Stimulated activated CD4-positive, alpha-beta T cell treated with anti-CD3 and anti-CD28 coated beads, Interleukin-1b, Interleukin-23, amount 100 ng/mL, for 4 hours (primary cell): ENCODE measurements at places on chromosomes 12 and 14.

DNA sequence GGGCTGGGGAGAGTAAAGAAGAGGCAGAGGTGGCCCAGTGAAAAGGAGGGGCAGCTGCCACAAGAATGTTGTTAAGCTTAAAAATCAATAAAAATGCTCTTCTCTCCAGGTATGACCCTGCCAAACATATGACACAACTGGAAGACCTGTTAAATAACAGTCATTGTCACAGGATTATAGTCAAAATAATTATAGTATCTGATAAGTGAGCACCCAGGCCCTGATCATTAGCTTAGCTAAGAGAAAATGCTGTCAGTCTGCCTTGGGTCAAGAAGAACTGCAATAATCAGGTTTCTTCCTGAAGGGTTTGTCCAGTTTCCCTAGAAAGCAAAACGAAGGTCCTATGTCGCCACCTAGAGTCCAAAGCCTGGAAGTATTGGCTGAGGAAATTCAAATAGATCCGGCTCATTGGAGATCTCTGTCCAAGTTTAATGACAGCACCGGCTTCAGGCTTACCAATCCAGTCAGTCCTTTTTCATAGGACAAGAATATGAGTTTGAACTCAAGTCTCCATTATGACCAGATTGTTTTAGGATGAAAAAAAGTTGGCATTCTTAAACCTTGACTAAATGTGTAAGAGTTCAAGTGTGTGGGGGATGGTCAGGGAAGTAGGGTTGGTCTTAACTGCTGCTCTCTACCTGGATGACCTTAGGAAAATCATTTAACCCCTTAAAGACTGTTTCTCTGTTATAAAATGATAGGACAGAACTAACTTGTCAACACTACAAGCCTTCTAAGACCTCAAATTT is 22.5 kb upstream of the NKX2-8 start:
- DNase-seq = no peak

GRCh38 chr14:32513571-32514009 is 184.5 kb downstream of the AKAP6 start:
- no peak for DNase-seq

- no peak for DNase-seq
Observed at GRCh38 chr12:49272790-49273725, 8.2 kb downstream of the TUBA1C start.

GRCh38 chr14:103448097-103448496 is 62.9 kb downstream of the MARK3 start:
- DNase-seq = no peak

DNA sequence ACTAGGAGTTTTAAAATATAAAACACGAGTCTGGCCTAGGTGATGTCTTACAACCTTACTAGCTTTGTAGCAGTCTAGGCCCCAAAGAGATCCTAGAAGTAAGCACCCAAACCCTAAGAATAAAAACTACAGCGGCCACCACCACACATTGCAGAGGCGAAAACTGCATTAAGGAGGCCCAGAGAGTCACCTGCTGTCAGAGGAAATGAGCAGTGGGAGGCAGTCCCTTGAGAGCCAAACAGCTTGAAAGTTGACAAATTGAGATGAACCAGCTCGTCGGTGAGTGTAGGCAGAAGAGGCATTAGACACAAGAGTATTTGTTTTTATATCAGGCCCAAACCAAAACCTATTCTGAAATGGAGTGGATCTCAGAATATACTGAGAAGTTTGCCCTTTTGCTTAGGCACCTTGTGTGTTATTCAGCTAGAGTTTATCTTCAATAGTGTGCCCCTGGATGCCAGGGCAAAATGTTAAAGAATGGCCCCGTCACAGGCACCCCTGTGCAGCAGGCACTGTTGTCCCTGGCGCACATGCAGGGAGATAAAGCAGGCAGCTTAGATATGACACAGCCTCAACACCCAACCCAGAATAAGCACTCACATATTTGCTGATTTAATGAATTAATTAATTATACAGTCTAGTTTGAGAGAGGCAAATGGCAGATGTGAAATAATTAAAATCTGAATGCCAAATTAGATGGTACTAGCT is 56.7 kb downstream of the TTC7B start:
- DNase-seq = no peak

DNA sequence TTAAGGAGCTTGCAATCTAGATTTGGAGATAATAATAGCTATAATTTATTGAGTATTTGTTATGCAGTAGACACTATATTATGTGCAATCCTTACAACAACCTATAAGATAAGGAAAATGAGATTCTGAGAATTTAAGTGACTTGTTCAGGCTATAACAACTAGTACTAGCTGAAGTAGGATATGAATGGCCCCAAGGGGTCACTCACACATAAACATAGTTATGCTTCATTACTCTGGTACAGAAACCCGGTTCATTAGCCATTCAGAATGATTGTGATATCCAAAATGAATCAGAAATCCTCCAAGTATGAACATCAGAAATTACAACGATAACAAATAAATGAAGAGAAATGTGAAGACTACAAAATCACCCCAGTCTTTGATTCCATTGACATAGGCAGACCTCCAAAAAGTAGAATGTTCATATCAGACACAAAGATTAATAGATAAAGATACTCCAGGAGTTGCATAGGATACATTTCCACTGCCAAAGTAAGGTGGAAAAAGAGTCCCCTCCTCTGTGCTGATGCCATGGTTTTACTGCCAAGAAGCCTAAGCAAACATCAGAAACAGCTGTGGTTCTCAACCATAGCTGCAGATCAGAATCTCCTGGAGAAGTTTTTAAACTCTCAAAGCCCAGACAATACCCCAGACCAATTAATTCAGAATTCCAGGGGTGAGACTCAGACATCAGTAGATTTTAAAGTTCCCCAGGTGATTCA is 8.6 kb upstream of the NID2 start:
- no peak for DNase-seq

DNA sequence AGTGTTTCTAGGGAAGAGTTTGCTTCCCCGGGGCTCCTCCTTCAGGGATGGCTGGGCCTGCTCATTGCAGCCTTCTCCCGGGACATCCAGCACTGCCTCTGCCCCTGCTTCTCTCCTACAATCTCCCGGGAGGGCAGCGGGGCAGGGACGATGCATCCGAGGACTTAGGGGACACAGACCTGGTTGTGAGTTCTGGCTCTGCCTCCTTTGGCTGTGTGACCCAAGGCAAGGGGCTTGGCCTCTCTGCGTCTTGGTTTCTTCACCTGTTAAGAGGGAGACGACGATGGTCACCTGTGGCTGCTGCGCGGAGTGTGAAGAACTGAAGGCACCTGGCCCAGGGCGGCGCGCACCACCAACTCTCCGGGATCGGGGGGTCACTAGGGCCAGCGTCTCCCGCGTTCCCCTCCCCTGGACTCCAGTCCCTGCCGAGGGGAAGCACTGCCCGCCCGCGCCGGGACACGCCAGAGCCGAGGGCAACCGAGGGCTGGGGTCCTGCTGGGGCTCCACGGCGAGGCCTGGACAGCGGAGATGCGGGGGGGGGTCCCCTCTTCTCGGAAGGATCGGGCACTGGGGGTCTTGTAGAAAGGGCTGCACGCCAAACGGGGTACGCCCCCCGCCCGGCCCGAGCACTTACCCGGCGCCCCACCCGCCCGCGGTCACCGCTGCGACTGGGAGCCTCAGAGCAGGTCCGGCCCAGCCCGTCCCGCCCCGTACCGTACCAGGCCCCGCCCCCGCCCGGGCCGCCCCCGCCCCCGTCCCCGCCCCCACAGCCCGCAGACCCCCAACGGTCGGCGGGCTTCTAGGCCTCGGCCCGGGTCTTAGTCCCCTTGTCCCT is at the start of gene HVCN1:
Gene HVCN1, minus strand, starts transcription at position 670 of the 835 bp plus-strand sequence. CDS start 5,870 bp downstream, outside the sequence.
- peak; percentile 7 for DNase-seq

DNA sequence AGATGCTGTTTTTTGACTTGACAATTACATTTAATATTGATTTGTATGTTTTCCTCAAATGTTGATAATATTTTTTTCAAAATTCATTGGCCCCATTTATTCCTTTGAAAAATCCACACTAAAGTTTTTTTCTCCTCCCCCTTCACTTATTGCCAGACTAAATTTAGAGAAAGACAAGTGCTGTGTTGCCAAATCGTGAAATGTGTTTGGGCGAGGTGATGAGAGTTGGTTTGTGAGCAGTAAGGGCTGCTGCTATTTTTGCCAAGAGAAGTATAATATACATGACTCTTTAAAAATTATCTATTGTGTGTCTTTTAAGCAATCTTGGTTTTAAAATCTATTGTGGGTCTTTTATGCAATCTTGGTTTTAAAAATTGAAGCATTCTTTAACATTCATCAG is 188.9 kb downstream of the PPFIA2 start:
- no peak for DNase-seq

DNA sequence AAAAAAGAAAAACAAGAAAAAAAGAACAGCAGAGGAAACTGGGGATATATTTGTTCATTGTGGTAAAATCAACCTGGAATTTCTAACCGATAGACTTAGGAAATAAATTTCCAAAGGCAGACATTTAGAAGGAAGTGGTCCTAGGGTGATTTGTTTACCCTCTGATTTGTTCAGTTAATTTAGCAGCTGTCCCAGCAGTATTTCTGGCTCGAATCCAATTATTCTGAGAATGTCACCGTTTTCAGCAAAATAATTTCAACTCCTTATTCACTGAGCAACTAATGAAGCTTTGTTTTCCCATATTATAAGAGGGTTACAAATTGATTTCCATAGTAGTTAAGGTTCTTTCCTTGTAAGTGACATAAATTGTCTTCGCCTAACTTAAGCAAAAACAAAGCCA is 285.2 kb upstream of the SYT10 start:
- no peak for DNase-seq

GRCh38 chr12:22653075-22653474 is 28.1 kb downstream of the ETNK1 start:
- no peak for DNase-seq

- peak; percentile 91 for DNase-seq
Observed at GRCh38 chr12:113358381-113359132, at the start of gene PLBD2. TSS of gene PLBD2 (plus strand) at chr12:113358587. CDS start at chr12:113358601, 14 bp downstream.

DNA sequence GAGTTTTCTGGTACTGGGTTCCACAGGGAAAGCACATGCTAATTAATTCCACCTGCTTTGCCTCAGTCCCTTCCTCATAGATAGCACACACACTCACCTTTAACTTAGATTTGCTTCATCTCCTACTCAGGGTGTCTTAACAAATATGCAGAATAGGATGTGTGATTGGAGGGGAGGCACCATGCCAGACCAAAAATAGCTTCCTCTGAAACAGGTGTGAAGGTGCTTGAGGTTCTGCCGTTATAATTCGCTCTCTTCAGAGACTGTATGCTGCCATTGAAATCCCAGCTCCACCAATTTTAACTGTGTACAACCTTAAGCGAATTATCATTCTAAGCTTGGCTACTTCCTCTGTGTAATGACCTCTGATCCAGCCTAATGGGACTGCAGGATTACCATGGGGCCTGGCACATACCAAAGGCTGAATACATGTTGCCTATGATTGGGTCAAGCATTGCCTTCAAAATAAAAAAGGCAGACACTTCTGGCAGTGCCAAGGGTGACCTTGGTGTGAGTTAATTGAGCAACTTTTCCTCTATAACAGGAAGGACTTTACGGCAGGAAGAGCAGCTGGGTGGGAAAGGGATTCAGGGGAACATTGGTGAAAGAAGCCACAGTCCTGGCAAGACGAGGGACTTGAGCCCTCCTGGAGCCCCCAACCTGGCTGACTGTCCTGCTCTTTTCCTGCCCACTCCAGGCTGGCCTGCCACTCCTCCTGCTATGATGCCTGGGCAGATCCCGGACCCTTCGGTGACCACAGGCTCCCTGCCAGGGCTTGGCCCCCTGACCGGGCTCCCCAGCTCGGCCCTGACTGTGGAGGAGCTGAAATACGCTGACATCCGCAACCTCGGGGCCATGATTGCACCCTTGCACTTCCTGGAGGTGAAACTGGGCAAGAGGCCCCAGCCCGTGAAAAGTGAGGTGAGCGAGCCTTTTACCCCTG is 9.7 kb downstream of the JDP2 start:
- DNase-seq = no peak

- peak; percentile 36 for DNase-seq
Observed at GRCh38 chr12:121992059-121992879, 29.4 kb upstream of the BCL7A start.

- DNase-seq = no peak
Observed at GRCh38 chr14:66403183-66403582, 83.0 kb upstream of the CCDC196 start.

- no peak for DNase-seq
Observed at GRCh38 chr12:4421590-4422031, 24.0 kb downstream of the FGF6 start.

DNA sequence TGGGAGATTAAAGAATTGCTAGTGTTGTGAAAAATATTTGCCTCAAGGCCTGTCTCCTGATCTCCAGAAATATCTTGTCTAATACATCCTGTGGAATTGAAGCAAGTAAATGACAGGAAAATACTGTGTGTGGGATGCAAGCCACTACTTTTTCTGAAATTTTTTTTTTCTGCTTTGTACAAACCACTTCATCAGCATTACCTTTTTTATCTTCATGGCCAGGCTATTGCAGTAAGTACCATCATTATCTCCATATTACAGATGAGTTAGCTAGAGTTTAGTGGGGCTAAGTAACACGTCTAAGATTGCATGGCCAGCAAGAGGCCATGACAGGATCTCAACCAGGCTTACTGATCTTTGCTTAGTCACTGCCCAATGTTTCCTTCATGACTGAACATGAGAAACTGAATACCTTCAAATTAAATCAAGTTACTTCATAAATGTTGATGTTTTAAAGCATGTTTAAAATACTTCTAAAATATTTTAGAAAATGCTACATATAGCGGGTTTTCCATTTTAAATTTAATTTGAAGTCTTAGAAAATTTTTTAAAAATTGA is 273.7 kb downstream of the SLC6A15 start:
- no peak for DNase-seq

GRCh38 chr14:99930420-99931274 is 134.6 kb upstream of the EVL start:
- no peak for DNase-seq

- no peak for DNase-seq
Observed at GRCh38 chr14:55537782-55538181, 42.2 kb upstream of the KTN1 start.

GRCh38 chr12:46959502-46959901 is 119.9 kb upstream of the PCED1B start:
- no peak for DNase-seq
